Activated CD4-positive, alpha-beta T cell treated with anti-CD3 and anti-CD28 coated beads, Interleukin-2, Interleukin-6, amounts not matched to agents 100 ng/mL and 50 ng/mL, durations not matched to agents 16 hours and 8 hours (primary cell): ENCODE measurements at places on chromosomes 12 and 14.

DNA sequence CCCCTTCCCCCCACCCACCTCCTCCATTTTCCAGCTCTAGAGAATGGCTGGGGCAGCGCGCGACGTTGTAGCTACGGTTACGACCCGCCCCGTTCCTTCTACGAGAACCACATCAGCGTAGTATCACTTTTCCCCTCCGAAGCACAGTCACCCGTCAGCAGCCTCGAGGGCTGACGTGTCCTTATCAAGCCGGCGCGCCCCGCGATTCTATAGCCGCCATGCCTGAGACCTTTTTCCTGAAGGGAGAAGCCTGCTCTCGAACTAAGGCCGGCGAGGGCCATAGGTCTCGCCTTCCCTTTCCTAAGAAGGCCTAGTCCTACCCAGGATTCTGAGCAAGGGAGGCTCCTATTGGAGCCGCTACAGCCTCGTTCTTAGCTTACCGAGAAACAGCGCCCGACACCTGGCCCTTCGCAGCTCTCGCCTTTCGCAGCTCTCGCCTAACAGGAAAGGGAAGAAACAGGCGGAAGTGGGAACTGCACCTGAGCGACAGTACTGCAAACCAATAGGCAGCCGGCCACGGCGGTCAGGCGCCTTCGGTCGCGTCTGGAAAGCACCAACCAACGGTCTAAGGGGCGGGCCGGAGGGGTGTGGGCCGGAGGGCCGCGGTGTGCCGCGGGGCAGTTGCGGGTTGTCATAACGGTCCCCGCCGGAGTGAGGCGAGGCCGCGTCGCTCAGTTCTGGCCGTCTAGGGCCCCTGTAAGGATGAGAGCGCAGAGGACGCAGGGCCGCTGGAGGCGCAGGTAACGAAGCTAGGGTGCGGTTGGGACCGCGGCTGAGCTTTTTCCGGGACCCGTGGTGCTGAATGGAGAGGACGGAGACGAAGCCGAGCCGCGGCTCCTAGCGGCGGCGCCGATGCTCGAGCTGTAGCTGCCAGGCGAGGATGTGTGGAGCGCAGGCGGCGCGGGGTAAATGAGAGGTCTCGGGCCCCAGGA lies at the start of the genes MGAT2 and RPL36AL:
Gene MGAT2, plus strand, starts transcription at position 618 of the 932 bp plus-strand sequence. CDS start 470 bp downstream, outside the sequence.
Gene RPL36AL, minus strand, starts transcription at position 445 of the 932 bp plus-strand sequence. CDS start 1,522 bp downstream, outside the sequence.
- DNase-seq: peak; percentile 99

GRCh38 chr12:50018968-50019367 lies 6.3 kb downstream of the RACGAP1 start:
- no peak for DNase-seq

GRCh38 chr14:52918486-52918885 lies 32.4 kb downstream of the FERMT2 start:
- DNase-seq: peak; percentile 74

DNA sequence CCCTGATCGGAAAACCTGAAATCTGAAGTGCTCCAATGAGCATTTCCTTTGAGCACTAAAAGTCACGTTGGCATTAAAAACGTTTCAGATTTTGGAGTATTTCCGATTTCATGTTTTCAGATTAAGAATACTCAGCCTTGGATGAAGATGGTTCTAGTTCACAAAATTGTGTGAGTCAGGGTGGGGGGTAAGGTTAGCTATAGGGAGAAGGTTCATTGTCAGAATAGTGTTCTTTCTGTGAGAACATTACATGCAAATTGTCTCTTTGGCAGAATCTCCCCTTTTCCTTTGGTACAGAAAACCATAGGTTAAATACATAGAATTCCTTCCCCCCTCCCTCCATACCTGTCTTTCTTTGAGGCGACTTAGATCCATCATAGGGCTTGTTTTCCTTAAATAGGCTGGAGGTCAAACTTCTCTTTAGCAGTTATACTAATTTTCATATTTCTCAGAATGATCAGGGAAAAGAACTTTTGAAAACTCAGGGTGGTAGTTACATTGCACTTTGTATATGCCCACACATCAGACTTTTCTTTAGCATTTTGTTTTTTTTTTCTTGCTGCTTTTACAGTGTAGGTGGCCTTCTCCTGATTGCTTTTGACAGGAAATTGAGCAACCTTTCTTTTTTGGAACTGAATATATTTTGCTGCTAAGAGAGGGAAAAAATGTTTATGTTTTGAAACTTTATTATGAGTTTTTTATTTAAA lies 503.5 kb downstream of the PCNX1 start:
- no peak for DNase-seq

DNA sequence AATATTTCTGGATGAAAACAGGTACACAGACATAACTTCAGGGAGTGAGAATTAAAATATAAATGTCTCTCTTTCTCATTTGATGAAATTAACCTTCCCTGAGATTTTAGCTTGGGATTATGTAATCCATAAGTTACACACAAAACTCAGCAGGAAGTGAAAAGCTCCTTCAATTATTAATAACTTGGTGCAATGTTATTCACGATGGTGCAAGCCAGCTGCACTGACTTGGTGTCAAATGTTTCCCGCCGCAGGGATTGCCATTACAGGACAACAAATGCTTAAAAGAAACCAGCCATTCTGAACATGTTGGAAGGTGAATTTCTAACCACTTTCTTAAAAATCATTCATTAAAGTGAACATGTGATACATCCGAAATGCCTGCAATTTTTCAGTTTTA lies 250.4 kb downstream of the FOXN3 start:
- DNase-seq: no peak

GRCh38 chr12:98154850-98155249 lies 360.5 kb upstream of the TMPO start:
- peak; percentile 3 for DNase-seq

DNA sequence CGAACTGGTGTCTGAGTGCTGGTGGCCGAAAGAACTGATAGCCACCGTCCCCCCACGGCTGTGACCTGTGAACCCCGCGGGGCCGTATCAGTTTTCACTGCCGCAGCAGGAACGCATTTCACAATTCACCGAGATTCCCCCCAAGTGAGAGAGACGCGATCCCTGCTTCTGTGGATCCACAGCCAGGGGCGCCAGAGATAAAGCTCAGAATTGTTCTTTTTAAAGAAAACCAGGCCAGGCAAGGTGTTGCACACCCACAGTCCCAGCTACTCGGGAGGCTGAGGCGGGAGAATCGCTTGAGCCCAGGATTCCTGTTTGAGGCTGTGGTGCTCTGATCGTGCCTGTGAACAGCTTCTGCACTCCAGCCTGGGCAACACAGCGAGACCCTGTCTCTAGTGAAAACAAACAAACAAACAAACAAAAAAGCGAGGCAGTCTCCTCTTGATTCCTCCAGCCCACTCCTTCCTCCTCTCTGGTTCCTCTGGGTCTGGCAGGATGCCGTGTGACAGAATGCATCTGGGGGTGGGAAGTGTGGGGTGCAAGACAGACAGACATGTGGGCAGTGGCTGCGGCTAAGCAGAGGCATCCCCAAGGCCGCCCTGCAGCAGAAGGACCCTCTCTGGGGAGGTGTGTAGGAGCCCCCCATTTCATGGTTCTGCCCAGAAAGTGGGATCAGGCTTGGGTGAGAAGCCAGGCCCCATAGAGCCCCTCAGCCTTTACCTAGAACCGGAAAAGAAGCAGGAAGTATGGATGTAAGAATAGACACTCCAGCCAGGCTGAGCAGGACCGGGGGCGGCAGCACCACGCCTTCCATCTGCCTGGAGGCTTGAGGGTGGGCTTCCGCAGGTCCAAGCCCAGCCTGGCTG lies 39.2 kb upstream of the PPP1R13B start:
- DNase-seq: no peak

DNA sequence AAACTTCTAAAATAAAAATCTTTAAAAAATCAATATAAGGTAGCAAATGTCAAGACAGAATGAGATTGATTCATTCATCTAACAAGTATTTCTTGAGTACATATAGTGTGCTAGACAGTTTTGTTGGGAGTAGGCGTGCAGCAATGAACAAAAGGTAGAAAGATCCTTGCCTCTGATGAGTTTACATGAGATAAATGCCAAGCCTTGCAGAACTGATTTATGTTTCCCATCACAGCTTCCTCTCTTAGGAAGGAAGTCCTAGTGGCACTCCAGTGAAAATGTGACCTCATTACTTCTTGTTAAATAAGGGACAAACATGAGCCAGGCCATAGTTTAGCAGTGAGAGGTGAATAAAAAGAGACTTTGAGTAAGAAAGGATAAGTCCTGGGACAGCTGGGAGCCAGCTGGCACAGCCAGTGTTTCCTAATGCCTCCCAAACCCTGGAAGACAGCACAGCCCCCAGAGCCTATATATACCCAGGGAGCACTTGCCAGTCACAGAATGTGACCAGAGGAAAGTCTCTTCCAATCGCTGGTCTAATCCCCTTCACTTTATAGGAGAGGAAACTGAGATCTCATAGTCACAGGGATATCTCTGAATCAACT lies 4.7 kb upstream of the COCH start:
- no peak for DNase-seq
